ENCODE measurements at places on chromosomes 5 and 9.

GRCh38 chr9:77989909-77990308, 41.7 kb downstream of the GNAQ start:
- DNase-seq = no peak

DNA sequence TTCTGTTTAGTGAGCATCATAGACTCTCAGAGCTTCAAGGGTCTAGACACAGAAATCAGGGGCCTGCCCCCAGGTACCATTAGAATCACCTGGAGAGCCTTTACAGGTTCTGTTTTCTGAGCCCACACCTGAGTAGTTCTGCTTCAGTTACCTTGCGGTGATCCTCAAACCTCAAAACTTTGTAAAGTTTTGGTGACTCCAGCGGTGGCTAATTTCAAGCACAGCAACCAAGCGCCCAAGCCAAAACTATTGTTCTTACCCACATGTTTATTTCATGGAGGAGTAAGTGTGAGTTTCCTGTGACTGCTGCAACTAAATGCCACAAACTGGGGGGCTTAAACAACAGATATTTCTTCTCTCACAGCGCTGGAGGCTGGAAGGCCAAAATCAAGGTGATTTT, 108.9 kb downstream of the FOXD1 start:
- no peak for DNase-seq

DNA sequence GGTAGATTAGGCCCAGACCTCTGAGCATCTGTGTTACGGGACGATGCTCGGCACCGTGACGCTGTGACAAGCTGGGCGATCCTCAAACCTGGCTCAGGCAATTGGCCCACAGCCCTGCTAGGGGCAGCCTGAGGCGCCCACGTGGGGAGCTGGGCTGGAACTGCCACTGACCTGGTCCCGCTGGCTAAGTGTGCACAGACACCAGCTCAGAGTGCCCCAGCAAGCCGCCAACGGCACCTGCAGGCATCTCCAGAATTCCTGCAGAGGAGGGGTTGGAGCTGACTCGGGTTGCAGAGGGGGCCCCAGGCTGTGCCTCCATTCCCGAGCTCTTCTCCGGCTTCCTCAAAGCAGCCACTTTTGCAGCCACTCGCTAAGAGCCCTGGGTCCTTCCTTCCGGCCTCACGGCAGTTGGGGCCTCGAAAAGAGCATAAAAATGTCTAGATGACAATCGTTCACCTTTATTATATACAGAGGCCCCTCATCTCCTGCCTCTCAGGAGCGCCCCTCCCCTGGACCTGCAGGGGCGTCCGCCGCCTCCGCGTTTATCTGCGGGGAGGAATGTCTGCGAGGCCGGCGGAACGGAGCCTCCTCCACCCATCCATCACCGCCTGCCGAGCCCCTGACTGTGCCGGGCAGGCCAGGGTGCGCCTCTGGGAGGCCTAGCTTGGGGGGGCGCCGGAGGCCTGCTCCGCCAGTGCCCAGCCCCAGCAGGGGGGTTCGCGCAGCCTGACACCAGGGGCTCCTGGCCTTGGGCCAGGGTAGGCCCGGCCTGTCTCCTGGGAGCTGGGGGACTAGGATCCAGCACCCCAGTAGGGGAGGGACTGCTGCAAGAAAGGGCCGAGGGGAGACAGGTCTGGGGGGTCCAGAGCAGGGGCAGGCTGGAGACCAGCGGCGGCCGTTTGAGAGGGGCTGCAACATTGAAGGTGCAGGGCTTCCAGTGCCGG, 144.9 kb downstream of the BARX1 start:
- no peak for DNase-seq

DNA sequence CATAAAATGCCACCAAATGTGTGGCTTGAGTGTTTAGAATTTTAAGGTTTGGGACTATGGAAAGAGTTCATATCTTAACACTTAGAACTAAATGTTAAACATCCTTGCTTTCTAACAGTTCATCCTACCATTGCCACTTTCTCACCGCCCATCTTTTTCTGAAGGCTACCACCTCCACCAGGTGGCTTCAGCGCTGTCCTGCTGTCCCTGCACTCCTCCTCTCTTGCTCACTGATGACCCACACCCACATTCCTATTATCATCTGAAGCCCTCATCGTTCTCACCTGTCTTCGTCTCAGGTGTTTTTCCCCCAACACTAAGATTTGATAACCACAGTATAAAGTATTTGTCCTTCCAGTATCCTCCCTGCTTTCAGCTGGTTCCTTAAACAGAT, 7.4 kb downstream of the MEGF10 start:
- DNase-seq = no peak

- no peak for DNase-seq
Observed at GRCh38 chr5:130550562-130550928, 614.5 kb downstream of the HINT1 start.

DNA sequence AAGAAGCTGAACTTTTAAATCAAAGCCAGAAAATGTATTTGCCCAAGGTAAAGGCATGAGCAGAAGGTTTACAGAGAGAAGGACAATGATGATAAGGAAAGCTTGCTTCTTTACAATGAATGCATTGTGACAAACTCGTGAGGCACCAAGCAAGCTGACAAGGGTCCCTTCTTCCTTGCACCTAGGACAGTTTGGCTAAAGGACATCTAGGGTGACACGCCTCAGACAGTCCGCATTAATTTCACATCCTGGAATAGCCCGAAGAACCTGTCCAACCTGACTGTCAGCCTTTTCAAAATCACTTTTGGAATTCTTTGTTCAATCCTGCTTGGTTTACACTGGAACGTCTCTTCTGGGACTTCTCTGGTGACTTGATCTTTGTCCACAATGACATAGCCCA, 146.4 kb upstream of the MAP3K1 start:
- DNase-seq = no peak

DNA sequence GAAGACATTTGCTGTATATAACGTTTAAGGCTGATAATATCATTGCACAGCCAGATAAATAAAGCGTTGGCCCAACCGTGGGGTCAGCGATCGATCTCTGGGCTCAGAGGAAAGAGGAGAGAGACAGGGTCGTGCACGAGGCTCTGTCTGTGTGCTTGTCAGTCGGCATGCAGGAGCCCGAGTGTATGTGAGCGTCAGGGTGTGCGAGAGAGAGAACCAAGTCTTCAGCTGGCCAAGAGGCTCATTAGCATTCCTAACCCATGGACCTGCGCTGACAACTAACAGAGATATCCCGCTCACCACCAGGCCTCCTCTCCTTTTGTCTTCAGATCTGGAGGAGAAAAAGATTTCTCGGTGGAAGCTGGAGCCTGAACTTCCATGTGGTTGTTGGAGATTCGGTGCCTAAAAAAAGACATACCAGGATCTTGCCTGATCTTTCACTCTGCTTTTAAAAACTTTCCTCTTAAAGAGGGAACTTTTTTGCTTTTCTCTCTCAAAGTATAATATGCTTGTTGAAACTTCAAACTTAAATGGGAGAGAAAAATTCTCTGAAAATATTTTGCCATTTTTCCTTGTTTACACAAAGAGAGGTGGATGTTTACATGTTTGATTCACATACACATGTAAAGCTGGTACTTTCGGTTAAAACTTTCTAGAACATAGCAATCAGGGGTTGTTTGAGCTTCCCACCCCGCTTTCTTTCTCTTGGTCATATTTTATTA, 16.5 kb downstream of the NR2F1 start:
- DNase-seq = no peak

- no peak for DNase-seq
Observed at GRCh38 chr5:79853676-79854418, 137.2 kb downstream of the MTX3 start.

DNA sequence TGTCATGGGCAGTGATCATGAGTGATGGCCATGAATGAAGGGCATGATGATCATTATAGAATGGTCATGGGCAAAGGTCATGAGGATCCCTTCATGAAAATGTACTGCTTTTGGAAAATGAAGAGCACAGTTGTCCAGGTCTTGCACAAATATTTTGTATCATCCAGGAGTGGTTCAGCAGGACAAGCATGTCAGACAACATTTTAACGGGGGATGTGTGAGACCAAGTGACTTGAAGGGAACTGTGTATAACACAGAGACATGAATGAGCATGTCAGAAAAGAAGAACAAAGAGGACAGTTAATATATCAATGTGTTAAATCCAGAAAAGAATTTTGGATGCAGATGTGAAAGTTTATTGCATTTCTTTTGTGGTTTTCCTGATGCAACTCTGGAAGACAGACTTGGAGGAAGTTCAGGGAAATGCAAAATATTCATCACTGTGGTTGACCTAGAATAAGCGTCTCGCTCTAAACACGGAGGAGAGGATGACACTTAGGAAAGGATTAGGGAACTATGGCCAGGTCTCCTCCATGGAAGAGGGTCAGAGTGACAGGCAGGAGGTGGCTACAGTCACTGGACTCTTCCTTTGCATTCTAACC, 116.1 kb upstream of the IRX4 start:
- DNase-seq = no peak

- DNase-seq = no peak
Observed at GRCh38 chr9:123652416-123652815, 277.5 kb downstream of the DENND1A start.

- no peak for DNase-seq
Observed at GRCh38 chr5:53403758-53404157, 76.7 kb upstream of the FST start.

DNA sequence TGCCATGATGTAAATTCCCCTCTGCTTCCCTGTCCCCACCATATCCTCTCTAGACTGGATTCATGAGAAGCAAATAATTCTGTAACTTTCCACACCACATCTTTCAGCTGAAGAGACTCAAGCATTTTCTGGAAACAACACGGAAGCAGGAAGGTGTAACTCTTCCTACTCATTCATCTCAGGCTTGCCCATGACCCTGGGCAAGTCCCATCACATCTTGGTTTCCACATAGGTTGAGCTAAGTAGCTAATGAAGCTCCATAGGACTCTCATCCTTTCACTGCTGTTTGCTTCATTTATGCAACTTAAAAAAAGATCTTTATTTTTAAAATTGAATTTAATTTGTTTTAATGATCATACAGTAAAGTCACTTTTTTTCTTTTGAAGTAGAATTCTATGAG, 32.7 kb upstream of the STARD4 start:
- no peak for DNase-seq

DNA sequence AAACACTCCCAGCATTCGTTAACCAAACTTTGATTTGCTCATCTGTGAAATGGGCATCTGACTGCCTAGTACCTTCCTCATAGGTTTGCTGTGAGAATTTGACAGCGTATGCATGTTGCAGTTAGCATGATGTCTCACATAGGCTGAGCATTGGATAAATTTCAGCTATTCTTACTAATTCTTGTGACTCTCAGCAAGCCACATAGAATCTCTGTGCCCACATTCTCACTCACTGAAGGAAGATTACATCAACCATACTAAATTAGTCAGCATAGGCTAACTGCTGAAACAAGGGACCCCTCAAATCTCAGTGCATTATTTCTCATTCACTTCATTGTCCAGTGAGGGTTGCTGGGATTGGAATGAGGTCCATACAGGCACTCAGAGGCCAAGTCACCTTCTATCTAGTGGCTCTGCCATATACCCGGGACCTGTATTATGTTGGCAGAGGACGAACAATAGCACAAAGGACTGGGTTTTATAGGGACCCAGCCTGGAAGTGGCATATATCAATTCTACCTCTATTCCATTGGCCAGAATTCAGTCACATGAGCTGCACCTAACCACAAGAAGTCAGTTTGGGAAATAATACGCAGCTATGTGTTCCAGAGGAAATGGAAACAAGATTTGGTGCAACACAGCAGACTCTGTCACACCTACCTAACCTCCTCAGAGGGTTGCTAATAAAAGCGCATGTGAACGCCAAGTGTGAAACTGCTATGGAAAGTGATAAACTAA, 4.2 kb upstream of the PTGER4 start:
- no peak for DNase-seq

DNA sequence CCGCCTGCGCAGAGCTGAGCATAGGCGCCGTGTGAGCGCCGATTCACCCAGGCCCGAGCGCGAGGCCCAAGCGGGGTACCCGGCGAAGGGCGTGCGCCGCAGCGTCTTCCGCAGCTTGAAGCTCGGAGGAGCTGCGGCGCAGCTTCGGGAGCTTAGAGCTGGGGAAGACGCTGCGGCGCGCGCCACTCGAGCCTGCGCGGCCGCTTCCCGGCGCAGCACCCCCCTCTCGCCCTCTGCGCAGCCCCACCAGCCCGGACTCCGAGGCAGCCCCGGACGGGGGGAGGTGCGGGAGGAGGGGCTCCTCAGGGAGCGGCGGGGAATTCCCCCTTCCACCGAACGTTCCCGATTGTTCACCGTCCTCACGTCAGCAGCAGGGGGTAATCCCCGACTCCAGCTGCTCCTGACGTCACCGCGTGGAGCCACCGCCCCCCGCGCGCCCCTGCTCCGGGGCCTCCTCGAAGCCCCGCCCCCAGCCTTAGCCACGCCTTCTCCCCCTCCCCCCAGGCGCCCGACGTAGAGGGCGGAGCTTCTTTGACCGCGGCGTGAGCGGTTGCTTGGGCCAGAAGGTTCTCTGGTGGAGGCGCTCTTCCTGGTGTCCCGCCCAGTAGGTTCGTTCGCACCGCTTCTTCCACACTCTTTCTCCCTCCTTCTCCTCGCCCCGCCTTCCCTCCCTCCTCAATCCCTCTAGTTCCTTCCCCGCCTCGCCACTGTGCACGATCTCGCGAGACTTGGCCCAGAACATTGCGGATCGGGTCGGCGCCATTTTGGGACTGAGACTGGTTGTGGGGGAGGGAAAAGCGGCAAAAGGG, at the start of gene GPBP1:
GPBP1 (plus strand) TSS at position 741 of the 809 bp plus-strand sequence. CDS start 40,072 bp downstream, outside the sequence.
- peak; percentile 98 for DNase-seq

- DNase-seq = no peak
Observed at GRCh38 chr5:149808264-149808982, 78.3 kb downstream of the PPARGC1B start.

GRCh38 chr9:89845862-89846261, 241.1 kb downstream of the GADD45G start:
- no peak for DNase-seq

GRCh38 chr9:33136721-33137670, 30.1 kb downstream of the B4GALT1 start:
- no peak for DNase-seq

DNA sequence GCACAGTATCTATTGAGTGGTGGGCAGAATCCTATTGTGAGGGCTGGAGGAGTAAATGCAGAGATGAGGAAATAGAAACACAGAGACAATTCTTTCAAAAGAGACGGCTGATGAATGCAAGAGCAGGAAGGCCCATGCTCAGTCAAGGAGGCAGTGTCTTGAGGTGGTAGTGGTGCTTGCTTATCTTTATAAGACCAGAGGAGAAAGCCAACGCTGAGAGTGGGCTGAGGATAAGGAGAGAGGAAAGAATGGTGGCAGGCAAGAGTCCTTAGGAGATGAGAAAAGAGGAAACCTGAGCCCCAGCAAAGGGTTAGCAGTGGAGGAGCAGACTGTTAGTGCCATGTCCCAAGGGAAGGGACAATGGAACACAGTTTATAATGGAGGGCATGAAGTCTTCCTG, 86.0 kb downstream of the SNCAIP start:
- no peak for DNase-seq

GRCh38 chr9:132577119-132577518, 5.3 kb upstream of the BARHL1 start:
- DNase-seq = no peak

GRCh38 chr9:104872656-104873488, 55.1 kb downstream of the ABCA1 start:
- DNase-seq = peak; percentile 81
